PC-3 (cell line): ENCODE measurements at places on chromosomes 2 and 18. TPM values are rescaled to one million over a fixed set of nuclear protein-coding genes. Genes with fewer than 3 reads are reported as not detected.

- H3K36me3 ChIP-seq: no peaks in the 10 kb centered on the region
- no peak for DNase-seq
- no peak overlapping the region for H3K27ac ChIP-seq
These were observed 149.0 kb downstream of the IKZF2 start for GRCh38 chr2:213002383-213002782.

DNA sequence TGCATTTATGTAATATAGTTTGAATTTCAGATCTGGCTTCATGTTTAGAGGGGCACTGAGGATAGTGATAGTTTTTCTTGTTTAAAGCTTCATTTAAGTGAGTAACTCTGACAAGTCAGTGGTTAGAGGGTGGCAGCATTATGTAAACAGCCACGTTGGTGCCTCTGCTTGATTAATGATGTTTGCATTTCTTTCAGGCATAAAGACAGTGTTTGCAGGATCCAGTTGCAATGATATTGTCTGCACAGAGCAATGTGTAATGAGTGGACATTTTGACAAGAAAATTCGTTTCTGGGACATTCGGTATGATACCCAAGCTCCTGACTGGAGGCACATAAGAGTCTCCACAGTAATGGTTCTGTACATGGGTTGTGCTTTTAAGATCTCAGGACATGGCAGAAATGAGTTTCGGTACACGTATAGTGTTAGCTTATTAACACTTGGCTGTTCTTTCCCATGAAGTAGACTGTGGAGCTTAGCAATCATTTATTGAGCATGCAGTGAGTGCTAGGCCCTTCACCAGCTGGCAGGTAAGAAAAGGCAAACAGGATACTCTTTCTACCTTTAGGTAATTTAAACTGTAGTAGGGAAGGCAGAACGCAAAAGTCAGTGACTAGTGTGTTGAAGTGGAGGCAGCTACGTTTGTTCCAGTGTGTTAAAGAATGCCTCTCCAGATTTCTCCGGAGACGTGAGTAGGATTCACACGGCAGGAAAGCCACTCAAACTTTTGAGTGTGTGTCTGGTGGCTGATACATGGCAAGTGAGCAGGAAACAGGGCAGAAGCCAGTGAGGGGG is 17.4 kb upstream of the SAG start:
- H3K27ac ChIP-seq: no peak overlapping the region
- H3K4me3 ChIP-seq: no peak overlapping the region

The DSC1 gene
- total RNA-seq: not detected in 2 replicates

DNA sequence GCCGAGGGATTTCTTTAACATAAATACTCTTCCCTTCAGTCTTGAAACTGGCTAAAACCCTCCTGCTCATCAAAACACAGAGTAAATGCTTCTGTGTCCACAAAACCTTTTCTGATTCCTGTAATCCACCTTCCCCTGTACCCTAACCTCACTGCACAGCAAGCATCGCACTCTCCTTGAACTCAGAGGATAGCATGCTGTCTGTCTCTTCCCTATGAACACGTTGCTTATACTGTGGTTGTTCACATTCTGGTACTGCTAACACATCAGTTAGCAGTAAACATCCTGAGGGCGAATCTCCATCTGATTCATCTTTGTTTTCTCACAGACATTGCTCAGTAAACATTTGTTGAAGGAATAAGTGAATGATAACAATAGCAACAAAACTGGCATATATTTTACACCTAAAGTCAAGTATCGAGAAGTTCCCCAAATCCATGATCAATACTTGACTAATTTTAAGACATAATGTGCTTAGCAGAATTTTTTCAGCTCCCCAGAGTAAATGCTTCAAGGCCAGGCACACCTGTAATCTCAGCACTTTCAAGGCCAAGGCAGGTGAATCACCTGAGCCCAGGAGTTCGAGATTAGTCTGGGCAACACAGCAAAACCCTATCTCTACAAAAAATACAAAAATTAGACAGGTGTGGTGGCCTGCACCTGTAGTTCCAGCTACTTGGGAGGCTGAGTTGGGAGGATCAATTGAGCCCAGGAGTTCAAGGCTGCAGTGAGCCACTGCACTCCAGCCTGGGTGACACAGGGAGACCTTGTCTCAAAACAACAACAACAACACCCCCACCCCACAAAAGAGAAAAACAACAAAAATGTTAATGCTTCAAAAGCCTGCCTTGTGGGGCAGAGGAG is 45.6 kb upstream of the LPIN2 start:
- H3K27ac ChIP-seq: no peak overlapping the region
- no peaks in the 10 kb centered on the region for H3K27me3 ChIP-seq
- peaks cover 10% of the 10 kb centered on the region for H3K4me1 ChIP-seq
- peak; percentile 61 for DNase-seq
- H3K4me3 ChIP-seq: no peak overlapping the region

DNA sequence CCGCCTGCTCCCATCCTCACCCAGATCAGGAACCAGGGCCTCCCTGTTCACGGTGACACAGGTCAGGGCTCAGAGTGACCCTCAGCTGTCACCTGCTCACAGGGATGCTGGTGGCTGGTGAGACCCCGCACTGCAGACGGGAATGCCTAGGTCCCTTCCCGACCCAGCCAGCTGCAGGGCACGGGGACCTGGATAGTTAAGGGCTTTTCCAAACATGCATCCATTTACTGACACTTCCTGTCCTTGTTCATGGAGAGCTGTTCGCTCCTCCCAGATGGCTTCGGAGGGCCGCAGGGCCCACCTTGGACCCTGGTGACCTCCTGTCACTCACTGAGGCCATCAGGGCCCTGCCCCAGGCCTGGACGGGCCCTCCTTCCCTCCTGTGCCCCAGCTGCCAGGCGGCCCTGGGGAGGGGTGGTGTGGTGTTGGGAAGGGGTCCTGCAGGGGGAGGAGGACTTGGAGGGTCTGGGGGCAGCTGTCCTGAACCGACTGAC is 31.7 kb downstream of the GPC1 start:
- H3K27ac ChIP-seq: no peak overlapping the region
- no peak overlapping the region for H3K4me3 ChIP-seq
- H3K4me1 ChIP-seq: no peaks in the 10 kb centered on the region
- no peaks in the 10 kb centered on the region for H3K27me3 ChIP-seq
